ENCODE measurements at places on chromosomes 12 and 14. TPM values are rescaled to one million over a fixed set of nuclear protein-coding genes. Genes with fewer than 3 reads are reported as not detected.

The SERPINA1 gene
- total RNA-seq: 4.9 TPM

The RIPK3 gene
- not detected for total RNA-seq

The MSI1 gene
- total RNA-seq: 4.1 TPM

The KCNMB4 gene
- 0.13 TPM for total RNA-seq

The C12orf54 gene
- total RNA-seq: not detected

The GPR84 gene
- total RNA-seq: not detected

GRCh38 chr12:115617391-115617790 is 660.1 kb downstream of the MED13L start:
- no peak for DNase-seq

- no peak for DNase-seq
These were observed 4.2 kb downstream of the KRT80 start for GRCh38 chr12:52187640-52188039.

DNA sequence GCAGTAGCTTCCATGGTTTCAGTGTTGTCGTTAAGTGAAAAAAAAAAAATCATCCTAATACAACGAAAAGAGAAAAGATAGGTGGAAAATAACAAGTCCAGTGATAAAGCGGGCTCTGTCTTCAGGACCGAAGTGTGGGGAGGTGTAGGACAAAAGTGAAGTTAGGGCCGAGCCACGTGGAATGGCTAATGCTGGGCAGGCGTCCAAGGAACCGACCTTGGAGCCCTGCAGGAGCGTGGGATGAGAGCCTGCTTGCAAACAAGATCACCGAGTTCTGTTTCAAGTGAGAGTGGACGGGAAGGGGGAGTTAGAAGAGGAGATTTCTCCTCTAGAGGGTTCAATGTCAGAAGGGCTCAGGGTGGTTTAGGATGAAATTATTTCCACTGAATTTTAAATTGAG is 22.2 kb downstream of the A2ML1 start:
- DNase-seq: no peak

DNA sequence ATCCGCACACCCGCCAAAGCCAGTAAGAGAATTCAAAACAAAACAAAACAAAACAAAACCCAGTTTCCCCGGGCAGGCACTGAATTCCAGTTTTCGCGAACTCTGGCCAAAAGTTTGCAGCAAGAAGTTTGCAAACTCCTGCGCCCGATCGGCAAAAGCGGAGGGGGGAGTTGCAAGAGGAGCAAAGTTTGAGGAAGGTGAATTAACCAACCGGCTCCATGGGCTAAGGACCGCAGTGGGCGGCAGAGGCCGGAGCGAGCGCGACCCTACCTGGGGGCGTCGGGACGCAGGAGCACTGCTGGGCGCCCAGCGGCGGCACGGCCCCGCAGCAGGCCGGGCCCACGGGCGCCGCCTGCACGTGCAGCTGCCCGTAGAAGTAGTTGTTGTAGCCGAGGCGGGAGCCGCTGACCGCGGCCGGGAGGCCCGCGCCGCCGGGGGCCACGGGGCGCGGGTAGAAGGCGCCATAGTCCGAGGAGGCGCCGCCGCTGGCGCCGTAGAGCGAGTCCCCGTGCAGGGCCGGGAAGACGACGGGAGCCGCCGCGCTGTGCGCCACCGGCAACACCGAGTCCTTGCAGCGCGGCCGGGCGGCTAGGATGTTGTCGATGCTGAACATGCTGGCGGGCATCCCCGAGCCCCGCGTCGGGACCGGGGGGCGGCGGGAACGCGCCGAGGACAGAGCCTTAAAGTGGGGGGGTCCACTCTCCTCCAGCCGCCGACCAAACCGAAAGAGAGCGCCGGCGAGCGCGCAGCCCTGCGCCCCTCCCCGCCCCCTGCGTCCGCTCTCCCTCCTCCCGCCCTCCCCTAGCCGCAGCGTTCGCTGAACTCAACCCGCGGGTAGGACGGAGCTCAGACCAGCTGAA is at the start of gene GSC:
Gene GSC (minus strand): TSS at position 723 of the 860 bp plus-strand sequence. CDS start 98 bp downstream, at position 625.
- DNase-seq: no peak

DNA sequence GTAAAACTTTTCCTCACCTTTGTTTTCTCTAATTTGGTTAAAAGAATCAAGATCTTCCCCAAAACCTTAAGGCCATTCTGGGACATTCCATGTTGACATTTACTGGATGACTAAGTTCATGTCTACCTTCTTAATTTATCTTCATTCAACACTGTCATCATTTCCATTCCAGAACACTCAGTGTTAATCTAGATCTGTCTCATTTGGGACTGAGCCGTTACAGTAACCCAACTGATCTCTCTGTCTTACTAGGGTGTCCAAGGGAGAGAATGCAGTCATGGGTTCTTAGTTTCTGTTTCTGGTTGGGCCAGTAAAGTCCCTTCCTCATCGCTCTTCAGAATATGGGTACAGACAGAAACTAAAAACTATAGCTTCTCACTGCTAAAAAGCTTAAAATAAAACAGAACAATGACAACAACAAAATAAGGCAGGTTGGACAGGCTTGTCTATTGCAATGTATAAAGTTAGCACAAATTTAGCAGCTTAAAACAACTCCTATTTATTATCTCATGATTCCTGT is 144.8 kb downstream of the ASCL1 start:
- DNase-seq: no peak

DNA sequence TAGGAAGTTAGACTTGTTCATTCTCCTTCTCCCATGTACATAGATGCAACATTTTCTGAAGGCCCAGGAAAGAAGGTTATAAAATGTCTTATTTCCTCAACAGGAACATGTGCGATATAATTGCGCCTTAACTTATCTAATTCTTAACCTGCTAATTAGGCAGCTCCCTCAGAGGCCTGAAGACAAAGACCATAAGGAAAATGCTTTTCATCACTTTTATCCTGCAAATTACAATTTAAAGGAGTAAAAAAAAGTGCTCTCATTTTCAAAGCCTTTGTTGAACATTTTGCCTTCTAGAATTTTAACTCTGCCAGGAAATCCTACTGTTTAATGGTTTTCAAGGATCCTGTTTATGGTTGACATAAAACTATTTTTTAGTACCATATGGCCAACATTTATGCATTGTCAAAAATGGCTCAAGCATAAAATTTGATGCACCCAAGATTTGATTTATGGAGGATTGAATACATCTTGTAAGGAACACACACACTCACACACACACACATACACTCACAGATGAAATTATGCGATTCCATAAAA is 660.4 kb upstream of the TMEM132C start:
- DNase-seq: no peak

DNA sequence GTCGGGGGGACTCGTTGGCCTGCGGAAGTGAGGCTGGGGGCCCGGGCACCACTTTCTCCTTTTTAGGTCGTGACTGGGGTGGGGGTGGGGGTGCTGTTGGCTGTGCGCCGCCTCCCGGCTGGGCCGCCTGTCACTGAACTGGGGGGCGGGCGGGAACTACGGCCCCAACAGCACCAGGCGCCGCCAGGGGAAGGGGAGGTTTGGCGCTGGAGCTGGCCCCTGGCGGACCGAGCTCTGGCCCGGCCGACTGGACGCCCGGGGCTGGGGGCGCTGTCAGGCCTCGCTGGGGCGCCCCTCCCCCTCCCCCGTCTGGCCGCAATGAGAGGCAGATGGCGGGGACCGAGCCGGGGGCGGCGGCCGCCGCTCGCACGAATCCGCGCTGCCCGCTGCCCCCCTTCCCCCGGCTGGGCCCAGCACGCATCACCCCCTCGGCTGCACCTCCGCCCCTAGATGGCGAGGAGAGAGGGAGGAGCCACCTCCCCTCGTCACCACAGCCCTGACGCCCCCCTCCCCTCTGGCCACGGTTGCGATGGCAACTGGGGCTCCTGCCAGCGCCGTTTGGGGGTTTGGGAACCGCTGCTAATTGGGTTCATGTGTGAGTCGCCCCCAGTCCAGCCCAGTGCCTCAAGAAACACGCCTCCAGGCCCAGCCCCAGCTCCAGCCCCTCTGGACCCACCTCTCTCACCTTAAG is 723 bp downstream of the NFATC4 start:
- DNase-seq: no peak

- no peak for DNase-seq
These were observed 239.2 kb downstream of the BCL11B start for GRCh38 chr14:99032759-99033158.

GRCh38 chr12:40942326-40942725 is 245.8 kb upstream of the PDZRN4 start:
- no peak for DNase-seq

Measured in Panc1 (cell line).